GM04504 (cell line): ENCODE measurements at places on chromosomes 2 and 18.
A peak's percentile ranks its signal among the peaks of the same experiment; 100 is the strongest.

GRCh38 chr2:54387059-54387991 lies 68.8 kb upstream of the SPTBN1 start:
- DNase-seq, result peak; percentile 72

- no peak for DNase-seq
Measured at GRCh38 chr18:31244771-31245394, 73.1 kb upstream of the DSG1 start.

GRCh38 chr2:157875641-157876065 lies 477 bp downstream of the ACVR1 start:
- no peak for DNase-seq

DNA sequence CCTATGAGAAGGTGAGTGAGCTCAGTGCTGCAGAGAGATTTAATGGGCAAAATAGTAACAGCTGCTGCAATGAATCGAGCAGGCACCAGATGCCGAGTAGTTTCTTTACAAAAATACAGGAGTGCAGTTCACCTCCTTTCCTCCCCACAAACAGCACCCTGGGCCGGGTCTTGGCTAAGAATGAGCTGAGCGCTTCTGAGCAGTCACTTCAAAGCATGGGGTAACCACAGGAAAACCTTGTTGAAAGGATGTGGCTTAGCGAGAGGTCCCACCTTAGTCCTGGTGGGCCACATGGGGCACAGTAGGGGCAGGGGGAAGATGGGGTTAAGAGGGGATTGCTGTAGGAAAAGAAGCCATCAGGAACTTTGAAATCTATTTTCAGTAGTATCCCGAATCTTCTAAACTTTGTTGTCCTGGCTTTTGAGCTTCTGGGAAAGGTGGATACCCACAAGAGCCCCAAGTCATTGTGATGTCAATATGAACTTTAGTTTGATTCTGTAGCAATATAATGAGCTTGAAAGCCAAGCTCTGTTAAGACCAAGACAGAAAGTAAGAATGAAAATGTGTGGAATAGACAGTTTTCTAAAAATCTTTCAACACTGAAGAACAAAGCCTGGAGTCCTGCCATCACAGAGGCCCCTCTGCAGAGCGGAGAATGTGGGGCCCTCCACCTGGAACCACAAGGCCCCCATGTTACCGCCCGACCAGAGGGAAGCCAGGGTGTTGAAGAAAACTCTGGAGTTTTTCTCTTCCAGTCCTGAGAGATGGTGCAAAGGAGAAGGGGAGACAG lies 101.0 kb upstream of the ZNF236 start:
- DNase-seq, result no peak

GRCh38 chr2:197669077-197669476 lies 6.3 kb downstream of the RFTN2 start:
- DNase-seq, result no peak

GRCh38 chr2:215019521-215020145 lies 118.8 kb downstream of the ABCA12 start:
- no peak for DNase-seq

GRCh38 chr18:36450264-36450663 lies 152.8 kb downstream of the FHOD3 start:
- DNase-seq, result no peak

DNA sequence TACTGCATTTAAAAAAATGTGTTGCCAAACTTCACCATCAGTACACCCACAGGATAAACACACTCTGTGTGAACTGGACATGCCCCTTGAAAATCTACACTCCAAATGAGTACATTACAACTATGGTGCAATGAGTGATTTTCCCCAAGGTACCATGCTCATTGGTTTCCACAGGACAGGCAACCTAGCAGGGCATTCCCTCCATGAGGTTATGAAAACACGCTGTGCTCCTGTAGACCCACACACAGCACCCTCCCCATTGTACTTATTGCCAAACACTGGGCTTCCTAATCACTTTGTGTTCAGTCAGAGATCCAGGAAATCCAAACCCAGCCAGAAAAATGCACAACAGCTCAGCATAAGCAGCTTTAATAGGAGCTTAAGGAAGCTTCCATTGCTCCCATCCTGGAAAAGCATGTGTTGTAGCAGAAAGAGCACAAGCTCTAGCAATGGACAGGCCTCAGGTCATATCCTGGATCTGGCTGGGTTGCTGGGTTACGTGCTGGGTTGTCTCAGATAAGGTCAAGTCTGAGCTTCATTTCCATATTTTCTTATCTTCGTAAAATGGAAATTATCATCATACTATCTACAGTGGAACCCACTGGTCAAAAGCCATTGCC lies 20.8 kb upstream of the ATIC start:
- no peak for DNase-seq

- DNase-seq, result no peak
Measured at GRCh38 chr2:172101821-172102390, 794 bp downstream of the DLX2 start.

DNA sequence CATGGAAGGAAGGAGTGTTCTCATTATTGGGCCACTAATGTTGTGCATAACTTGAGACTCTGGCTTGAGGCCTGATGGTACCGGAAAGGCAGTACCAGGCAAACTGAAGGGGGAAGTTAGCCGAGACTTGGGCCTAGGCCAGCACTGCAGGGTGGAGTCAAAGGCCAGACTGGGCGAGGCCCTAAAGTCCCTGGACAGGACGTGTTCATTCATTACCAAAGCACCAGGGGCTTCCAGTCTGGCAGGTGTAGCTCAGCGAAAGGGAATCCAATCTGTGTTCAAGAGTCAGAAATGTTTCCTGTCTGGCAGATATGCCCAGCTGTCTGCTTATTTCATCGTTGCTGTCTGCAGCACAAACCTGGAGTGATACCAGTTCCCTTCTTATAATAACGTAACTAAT lies 4.7 kb upstream of the ITSN2 start:
- no peak for DNase-seq

DNA sequence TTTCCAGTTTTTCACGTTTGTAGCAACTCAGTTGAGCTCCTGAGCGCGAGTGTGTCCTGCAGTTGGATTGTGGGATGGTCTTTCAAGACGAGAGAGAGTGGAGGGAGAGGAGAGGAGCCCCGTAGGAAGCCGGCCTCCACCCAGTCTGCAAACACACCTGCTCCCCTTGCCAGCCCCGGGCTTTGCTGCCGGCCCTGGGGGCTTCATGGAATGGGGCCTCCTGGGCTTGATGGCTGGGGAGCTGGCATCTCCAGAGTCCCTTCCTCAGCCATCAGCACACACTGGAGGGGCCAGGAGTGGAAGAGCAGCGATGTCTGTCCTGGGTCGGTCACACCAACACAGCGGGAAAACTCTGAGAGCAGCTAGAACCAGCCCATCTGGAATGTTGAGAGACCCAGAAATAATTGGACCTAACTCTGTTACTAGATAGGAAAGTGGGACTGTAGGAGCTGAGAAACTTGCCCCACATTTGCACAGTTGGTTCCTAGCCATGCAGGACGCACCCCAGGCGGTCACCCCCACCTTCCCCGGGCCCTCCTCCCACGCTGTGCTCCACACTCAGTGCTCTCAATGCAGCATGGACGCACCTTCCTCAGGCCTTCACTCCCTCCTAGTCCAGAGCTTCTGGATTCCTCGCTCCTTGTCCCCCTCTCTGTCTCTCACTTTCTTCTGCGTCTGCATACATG lies 69.6 kb downstream of the PTGR3 start:
- no peak for DNase-seq

GRCh38 chr18:55576001-55576400 lies 12.0 kb downstream of the TCF4 start:
- DNase-seq, result no peak

- DNase-seq, result no peak
Measured at GRCh38 chr2:27191070-27191829, 20.6 kb upstream of the ATRAID start.

DNA sequence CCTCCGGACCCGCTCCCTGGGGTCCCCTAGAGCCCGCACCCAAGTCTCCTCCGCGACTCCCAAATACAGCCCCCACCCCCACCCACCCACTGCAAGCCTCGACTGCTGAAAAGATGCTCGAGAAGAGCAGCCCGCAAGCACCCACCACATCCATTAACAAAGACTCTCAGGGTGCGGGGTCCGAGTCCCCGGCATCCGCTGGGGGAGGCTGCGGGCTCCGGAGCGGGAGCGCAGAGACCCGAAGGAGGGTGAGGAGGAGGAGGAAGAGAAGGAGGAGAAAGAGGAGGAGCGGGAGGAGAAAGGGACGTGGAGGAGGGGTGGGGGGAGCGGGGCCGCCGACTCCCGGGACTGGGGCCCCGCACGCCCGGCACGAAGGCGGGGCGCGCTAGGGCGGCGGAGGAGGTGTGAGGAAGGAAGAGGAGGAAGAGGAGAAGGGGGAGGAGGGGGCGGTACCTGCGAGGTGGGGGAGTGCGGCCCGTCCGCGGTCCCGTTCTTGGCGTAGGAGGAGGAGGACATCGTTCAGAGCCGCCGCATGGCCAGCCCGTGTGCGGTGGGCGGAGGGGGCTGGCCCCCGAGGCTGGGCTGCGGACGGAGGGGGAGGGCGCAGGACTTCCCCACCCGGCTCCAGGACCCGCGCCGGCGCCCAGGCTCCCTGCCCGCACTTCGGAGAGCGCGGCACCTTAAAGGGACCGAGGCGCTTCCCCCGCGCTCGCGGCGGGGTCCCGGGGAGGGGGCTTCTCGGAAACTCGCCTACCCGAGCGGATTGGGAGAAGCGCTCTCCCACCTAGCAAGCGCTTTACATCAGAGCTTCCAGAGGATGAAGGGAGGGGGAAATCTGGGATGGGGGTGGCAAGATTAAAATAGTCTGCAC lies at the start of gene CACNB4:
Gene CACNB4, minus strand, starts transcription at position 549 of the 871 bp plus-strand sequence.
- no peak for DNase-seq

DNA sequence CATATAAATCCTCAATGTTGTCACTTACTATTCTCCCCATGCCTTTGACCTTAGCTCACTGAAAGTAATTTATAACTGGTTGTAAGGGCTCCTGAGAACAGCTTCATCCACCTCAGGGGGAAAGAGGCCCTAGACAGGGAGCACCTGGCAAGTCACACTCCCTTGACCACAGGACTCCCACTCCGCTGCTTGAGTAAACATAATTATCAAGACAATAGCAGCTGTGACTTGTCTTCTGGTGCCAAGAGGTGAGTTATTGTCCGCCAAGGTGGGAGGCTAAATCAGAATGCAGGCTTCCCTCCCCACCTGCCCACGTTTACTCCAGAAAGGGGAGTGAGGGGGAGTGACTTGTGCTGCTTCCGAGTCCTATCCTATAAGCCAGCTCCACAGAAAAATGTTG lies 230.6 kb upstream of the LRATD1 start:
- no peak for DNase-seq
